ENCODE measurements at places on chromosomes 7 and 10.

GRCh38 chr10:30554440-30554825 lies 75.1 kb downstream of the LYZL2 start:
- H3K27me3 ChIP-seq: no peaks in the 10 kb centered on the region
- DNase-seq: no peak
- no peaks in the 10 kb centered on the region for H3K36me3 ChIP-seq

DNA sequence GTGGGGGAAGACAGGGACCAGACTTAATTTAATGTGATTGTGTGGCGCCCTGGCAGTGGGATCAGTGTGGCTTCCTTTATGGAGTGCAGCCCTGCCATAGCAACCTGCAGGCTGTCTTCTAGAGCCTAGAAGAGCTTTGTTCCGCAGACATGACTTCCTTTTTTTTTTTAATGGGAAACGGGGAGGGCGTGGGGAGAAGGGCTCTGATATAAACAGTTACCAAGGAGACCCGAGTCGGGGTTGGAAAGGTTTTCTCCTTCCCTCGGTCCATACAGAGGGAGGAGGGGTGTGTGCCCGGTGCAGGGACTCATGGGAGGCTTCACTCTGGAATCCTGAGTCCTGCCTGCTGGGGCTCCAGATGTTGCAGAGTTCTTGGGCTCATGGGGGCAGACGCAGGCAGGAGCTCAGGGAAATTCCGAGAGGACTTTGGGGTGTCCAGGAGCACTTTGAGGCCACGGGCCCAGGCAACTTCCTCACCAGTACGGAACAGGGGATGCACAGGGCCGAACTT lies 26.9 kb downstream of the TMEM120A start:
- peak overlapping the region; percentile 12 for H3K27ac ChIP-seq
- H3K36me3 ChIP-seq: peaks cover 34% of the 10 kb centered on the region
- no peaks in the 10 kb centered on the region for H3K27me3 ChIP-seq
- no peak for DNase-seq
- H3K4me3 ChIP-seq: no peak overlapping the region
- peaks cover 6% of the 10 kb centered on the region for H3K4me1 ChIP-seq

GRCh38 chr7:18706670-18707069 lies 211.1 kb downstream of the HDAC9 start:
- H3K27ac ChIP-seq: no peak overlapping the region
- no peak for DNase-seq
- peaks cover 2% of the 10 kb centered on the region for H3K4me1 ChIP-seq
- no peak overlapping the region for H3K4me3 ChIP-seq
- H3K36me3 ChIP-seq: no peaks in the 10 kb centered on the region
- H3K27me3 ChIP-seq: no peaks in the 10 kb centered on the region

DNA sequence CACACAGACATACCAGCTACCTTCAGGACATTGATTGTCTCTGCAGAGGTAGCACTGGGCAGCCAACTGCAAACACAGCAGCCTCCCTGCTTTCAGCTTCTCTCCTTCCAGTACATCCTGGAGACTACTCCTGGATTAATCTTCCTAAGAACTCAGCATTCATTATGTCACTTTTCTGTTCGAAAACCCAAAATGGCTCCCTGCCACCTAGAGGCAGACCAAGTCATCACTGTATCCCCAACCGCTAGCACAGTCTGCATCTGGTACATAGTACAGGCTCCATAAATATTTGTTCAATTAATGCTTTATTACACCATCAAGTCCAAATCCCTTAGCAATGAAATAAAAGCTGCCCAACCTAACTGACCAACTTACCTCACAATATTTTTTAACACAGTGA lies 5.0 kb upstream of the SEC31B start:
- no peak overlapping the region for H3K4me3 ChIP-seq
- no peak for DNase-seq
- peaks cover 57% of the 10 kb centered on the region for H3K36me3 ChIP-seq
- H3K27me3 ChIP-seq: no peaks in the 10 kb centered on the region

DNA sequence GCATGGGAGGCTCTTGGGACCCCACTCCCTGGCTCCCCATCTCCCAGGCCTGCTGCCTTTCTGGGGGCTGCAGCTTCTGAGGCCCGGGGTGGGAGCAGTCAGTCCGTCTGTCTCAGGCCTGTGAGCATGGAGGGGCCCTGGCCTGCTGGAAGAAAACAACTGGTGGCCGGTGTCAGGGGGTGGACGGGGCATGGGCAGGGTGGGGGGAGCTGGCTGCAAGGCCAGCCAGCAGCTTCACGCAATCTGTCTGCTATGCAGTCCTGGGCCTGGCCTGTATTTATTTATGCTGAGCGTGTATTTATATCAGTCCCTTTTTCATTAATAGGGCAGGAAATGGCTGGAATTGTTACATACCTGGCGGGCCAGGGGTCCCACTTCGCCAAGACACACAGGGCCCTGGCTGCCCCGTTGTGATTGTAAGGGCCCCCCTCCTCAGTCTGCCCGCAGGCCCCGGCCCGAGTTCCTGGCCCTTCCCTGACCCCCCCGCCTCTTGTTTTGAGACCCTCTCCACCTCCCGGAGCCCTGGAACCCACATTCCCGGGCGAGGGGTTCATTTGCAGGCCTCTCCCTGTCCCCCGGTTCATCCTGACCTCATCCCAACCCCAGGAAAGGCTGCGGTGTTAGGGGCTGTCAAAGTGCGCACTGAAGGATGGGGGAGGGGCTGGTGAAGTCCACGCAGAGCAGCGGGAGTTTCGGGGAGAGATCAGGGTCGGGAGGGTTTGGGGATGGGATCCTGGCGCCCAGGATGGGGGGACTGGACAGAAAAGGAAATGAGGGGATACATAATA lies 8.2 kb downstream of the TMEM270 start:
- no peaks in the 10 kb centered on the region for H3K4me1 ChIP-seq
- no peak overlapping the region for H3K4me3 ChIP-seq
- no peak overlapping the region for H3K27ac ChIP-seq
- no peaks in the 10 kb centered on the region for H3K27me3 ChIP-seq
- no peak for DNase-seq

Measured in naive thymus-derived CD8-positive, alpha-beta T cell (primary cell).